ENCODE measurements at places on chromosomes 12 and 14.

GRCh38 chr12:44497044-44497443 lies 379.1 kb downstream of the NELL2 start:
- DNase-seq: no peak

DNA sequence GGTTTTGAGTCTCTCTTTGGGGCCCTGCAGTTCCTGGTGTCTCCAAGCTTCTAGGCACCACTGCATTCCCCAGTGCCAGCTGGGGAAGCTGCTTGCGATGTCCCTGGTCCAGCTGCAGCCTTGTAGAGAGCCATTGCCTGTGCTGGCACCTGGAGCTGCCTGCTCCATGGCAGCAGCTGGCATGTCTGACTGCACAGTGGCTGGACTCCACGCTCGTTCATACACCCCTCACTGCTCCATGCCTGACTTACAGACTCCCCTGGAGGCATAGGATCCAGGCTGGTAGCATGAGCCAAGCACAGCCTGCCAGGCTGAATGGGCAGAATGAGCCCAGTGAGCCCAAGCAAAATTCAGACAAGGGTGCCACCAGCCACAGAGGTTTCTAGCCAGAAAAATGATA lies 21.8 kb upstream of the WDR20 start:
- DNase-seq: no peak

- no peak for DNase-seq
Measured at GRCh38 chr12:124466216-124467128, 100.9 kb downstream of the NCOR2 start.

DNA sequence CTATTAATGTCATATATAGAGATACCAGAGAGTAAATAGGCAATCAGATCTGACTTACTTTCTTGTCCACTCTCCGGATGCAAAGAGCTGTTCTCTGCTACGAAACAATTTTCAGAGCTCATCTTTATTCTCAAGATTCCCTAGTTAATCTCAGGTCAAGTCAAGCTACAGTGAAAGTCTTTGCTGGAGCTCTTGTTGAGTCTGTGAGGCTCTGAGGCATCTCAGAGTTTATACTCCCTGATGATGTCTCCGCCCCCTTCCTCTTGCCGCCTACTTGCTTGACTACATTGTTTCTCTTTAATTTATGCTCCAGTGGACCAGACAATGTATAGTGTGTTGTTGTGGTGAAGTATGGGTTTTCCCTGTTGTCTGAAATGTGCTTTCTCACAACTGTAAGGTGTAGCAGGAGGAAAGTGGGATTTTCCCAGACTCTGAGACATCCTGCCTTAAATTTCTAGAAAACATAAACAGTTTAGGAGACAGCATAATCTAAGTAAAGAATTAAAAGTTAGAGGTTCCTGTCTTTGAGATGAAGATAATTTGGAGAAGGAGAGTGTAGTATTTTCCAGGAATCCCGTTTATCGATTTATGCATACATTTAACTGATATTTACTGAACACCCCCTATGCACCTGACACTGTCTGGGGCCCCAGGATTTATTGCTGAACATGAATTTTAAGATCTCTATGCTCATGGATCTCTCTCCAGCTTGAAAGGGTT lies at the start of gene CD69:
TSS of gene CD69 (minus strand) at position 203 of the 720 bp plus-strand sequence. CDS start at position 122, 81 bp downstream.
- DNase-seq: no peak

DNA sequence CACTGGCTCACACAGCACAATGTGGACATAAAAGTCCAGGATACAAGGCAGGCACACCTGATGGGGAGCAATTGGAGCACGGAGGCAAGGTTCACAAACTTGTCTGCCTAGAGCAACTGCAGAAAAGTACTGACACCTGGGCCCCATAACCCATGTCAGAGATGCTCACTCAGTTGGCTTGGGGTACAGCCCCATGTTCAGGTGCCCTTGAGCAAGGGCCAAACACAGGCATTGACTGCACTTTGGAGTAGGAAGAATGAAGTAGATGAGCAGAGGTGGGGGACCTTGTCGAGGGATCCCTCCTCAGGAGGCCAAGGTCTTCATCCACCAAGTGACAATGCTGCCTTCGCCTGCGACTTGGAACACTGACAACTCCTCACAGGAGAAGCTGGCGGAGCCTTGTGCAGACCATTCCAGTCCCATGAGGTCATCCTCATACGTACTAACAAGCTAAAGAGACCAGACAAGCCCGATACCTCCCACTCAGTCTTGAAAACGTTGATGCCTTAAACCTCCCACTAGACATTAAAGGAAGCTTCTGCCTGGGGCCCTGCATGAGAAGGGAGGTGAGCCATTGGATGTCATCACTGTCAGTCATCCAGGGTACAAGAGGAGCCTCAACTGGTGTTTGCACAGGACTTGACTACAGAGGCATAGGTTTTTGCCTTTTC lies 42.5 kb upstream of the C14orf180 start:
- DNase-seq: no peak

DNA sequence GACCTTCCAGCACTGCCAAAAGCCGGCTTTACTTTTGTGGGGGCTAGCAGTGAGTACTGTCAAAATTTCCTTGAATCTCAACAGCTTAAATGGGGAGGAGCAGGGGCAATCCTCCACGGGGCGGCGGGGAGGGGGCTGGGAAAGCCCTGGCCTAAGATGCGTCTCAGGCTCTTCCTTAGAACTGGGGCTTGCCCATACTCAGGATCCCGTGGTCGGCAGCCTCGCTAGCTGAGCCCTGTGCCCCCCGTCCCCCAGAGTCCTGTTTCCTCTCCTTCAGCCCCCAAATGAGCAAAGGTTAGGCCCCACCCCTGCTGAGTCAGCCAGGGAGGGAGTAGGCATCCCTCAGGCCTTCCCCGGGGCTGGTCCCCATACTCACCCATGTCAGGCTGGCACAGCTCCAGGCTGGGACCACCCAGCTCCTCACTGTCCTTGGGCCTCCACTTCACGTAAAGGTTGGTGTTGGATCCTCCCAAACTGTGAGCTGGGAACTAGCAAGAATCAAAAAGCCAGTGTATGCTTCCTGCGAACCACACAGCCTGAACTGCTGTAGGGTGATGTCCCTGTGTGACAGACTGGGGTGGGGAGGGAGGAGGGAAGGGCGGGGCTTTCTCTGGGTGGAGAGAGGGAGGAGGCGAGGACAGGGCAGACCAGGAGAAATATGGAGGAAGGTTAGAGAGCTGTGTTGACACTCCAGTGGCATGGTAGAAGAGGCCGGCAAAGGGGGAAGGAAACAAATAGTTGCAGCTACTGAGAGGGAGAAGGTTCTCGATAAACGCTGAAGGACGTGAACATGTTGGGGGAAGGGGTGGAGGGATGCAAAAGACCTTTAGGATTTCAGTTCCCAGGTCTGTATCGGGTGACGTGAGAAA lies 5.9 kb upstream of the BAZ2A start:
- DNase-seq: no peak

All from left renal cortex interstitium (tissue), 4 donors.